ENCODE measurements at places on chromosomes 1 and 21. TPM values are rescaled to one million over a fixed set of nuclear protein-coding genes. Genes with fewer than 3 reads are reported as not detected.

Gene IFNLR1
- polyA plus RNA-seq, result 2.2 TPM

Gene ACTL8
- polyA plus RNA-seq, result not detected

Gene DNAJC6
- polyA plus RNA-seq, result 0.13 TPM

Gene LCE2A
- polyA plus RNA-seq, result not detected

Gene CCDC181
- 0.06 TPM for polyA plus RNA-seq

Gene OR1C1
- not detected for polyA plus RNA-seq

Gene SNAPIN
- polyA plus RNA-seq, result 35.3 TPM

Gene KRTAP21-2
- polyA plus RNA-seq, result not detected

Gene PKNOX1
- 7.1 TPM for polyA plus RNA-seq

Gene PIP5K1A
- polyA plus RNA-seq, result 23.2 TPM
